Fibroblast of skin of right biceps (primary cell): ENCODE measurements at places on chromosomes 11 and 22.

DNA sequence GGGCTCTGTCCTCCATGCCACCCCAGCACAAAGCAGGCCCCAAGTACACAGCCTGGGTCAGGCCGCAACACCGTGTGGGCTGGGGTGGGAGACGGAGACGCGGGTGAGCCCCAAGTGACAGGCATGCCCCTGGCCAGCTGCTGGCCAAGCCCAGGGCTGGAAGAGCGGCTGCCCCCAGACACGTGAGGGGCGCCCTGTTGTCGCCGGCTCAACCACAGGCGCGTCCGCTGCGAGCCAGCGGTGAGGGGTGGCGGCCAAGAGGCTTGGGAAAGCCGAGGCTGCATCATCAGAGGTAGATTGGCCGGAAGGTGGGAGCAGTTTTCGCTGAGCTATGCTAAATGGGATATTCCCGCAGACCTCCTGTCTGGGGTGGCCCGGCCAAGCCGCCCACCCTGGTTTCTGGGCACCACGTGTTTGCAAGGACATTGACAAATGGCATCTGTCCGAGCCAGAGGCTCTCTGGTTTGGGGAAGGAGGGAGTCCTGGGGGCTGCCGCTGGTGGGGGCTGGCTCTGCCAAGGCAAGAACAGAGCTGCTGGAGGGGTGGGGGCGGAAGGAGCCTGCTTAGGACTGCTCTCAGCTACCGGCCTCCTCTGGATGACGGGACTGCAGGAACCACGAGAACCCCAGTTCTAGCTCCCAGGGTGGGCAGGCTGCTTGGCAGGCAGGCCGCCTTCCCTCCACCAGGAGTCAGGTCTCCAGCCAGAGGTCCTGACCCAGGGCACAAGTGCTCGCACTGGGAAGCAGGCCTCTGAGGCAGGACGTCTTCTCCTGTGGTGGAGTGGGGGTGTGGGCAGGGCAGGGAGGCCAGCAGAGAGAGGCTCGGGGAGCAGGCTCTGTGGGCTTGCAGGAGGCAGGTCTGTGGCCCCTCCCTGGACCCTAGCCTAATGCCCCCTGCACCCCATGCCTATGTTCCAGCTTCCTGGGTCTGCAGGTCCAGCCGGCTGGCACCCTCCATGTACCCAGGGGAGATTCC is 552 bp downstream of the PRR33 start:
- DNase-seq = no peak

DNA sequence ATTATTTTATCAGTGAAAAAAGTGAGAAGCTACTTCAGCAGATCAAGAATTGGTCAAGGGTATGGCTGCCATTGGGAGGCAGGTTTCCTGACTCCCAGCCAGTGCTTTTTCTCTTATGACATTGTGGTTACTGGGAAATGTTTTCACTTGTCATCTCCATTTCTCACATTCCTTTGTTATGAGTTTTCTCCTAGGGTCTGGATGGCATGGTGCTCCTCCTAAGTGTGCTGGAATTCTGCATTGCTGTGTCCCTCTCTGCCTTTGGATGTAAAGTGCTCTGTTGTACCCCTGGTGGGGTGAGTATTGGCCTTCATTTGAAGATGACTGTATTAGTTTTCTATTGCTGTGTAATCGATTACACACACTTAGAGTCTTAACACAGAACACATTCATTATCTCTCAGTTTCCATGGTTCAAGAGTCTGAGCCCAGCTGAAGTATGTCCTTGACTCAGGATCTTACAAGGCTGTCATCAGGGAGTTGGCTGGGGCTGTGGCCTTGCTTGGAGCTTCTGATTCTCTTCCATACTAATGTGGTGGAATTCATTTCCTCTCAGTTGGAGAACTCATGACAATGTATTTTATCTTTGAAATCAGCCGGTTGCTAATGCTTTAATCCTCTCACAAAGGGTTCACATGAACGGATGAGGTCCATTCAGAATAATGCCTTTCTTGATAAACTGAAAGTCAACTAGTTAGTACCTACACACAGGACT is 21.0 kb upstream of the MS4A6E start:
- no peak for DNase-seq

- no peak for DNase-seq
These were observed 60.0 kb upstream of the MYEOV start for GRCh38 chr11:69233744-69234570.

GRCh38 chr11:124983674-124984511 is 29.9 kb downstream of the CCDC15 start:
- no peak for DNase-seq

GRCh38 chr11:119693253-119693815 is 35.7 kb downstream of the NECTIN1 start:
- DNase-seq = no peak

DNA sequence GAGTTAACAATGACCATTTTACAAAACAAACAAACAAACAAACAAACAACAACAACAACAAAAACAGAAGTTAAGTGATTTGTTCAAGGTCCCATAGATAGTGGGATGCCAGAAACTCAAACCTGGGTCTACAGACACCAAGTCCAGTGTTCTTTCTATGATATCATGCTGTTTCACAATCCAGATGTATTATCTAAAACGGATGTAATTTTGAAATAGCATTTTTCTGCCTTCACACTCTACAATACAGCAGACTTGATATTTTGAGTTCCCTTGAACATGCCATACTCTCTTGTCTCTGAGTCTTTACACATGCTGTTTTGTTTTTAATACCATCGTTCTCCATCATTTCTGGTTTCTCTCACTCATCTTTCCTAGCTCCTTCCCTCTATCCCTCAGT is 104.5 kb downstream of the RELT start:
- DNase-seq = peak; percentile 5
